Myocyte (in vitro differentiated cells): ENCODE measurements at places on chromosomes 13 and 19. TPM values are rescaled to one million over a fixed set of nuclear protein-coding genes. Genes with fewer than 3 reads are reported as not detected.

Gene NFKBIB
- 26.1 and 38.5 TPM in 2 replicates for total RNA-seq

Gene TMPRSS9
- total RNA-seq, result not detected in 2 replicates

DNA sequence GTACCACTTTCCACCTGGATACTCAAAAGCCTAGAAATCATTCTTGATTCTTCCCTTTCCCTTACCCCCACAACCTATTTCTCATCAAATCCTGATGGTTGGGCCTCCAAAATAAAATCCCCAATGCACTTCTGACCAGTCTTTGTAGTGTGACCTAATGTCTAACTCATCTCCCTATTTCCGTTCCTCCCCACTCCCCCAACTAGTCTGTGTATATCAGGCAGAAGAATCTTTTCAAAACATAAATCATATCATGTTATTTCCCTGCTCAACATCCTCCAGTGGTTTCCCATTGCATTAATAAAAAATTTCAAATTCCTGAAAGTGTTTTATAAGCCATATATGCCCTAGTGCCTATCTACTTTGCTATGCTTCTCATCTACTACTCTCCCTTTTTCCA is 17.7 kb downstream of the CCDC122 start:
- DNase-seq, result no peak

GRCh38 chr19:31975461-31975860 is 369.9 kb upstream of the ZNF507 start:
- DNase-seq, result no peak

- no peak for DNase-seq
These were observed 1.7 kb upstream of the PNKP start for GRCh38 chr19:49869009-49869483.

DNA sequence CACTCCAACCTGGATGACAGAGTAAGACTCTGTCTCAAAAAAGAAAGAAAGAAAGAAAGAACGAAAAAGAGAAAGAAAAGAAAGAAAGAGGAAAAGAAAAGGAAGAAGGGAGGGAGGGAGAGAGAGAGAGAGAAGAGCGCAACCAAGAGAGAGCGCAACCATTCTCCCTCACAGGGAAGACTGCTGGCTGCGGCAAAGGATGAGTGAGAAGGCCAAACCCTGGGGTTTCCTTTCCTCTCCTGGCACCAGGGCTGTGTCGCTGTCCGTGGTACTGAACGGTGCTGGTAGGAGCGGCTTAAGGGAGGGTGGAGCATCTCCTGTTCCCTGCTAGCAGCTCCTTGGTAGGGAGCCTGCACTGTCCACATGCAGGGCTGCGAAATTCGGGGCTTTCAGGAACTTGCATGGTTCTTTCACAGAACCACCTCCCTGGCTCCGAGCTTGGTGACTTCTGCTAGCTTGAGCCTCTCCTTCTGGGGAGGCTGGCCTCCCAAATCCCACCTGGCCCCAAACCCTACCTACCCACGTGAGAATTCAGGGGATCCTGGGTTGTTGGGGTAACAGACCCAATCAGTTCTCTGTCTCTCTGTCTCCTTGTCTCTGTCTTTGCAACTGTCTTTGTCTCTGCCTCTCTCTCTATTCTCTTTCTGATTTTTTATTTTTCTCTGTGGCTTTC is 51.1 kb upstream of the ZNRF4 start:
- peak; percentile 95 for DNase-seq

GRCh38 chr19:30160426-30160825 is 211.8 kb upstream of the ZNF536 start:
- no peak for DNase-seq

- DNase-seq, result no peak
These were observed at the start of gene ZNF587B for GRCh38 chr19:57830071-57830602. Gene ZNF587B, plus strand, starts transcription at chr19:57830299. Its CDS starts 230 bp downstream, at chr19:57830529.

- DNase-seq, result no peak
These were observed 4.5 kb downstream of the NAA16 start for GRCh38 chr13:41315443-41316047.

DNA sequence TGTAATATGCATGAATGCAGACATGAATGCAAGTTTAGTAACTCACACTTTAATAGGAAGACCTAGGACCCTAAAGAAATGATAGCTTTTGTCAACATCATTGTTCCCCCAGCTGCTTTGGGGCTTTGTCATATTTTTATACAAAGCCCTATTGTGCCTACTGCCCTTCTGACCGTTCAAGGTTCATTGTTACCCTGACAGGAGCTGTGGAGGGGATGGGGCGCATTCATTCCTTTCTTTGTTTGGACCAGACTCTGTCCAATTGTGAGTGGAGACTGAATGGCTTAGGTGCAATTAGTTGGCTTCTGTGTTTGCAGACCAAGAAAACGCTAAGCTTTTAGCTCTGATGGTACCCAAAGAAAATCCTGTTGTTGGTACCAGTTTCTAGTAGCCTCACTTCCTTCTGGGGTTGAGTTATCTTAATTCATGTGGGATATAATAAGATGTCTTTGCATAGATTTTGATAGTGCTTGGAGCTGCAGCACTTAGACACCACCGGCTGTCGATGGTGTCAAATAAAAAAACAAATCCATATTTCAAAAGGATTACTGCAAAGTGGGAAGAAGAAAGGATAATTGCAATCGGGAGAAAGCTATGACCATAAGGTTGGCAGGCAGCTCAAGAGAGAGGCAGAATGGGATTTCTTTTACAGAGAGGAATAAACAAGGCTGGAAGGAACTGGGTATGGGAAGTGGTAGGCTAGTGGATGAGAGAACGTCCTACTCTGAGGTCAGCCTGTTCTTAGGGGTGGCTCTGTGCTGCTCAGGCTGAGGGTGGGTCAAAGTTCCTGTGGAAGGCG is 133.9 kb upstream of the TMTC4 start:
- no peak for DNase-seq

- peak; percentile 31 for DNase-seq
These were observed 510.5 kb downstream of the IRS2 start for GRCh38 chr13:109275852-109276251.

- DNase-seq, result no peak
These were observed 7.8 kb upstream of the OPA3 start for GRCh38 chr19:45592366-45592765.
